T-helper 9 cell (primary cell): ENCODE measurements at places on chromosomes 5 and 9.

DNA sequence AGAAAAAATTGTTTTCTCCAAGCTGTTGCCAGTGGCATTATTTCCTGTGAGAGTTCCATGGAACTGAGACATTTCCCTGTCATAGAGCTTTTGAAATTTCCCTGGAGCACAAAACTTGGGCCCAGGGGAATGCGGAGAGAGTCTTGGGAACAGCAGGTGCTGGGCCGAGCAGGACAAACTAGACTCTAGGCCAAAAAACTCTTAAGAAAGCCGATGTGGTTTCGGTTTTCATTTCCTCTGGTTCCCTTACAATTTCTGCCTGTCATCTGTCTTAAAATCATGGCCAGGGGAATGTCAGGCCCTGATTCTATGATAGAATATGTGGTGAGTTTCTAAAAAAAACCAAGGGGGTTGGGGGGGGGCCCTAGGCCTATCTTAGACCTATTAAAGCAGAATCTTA is 4.6 kb downstream of the SLC35A4 start:
- DNase-seq, result no peak

DNA sequence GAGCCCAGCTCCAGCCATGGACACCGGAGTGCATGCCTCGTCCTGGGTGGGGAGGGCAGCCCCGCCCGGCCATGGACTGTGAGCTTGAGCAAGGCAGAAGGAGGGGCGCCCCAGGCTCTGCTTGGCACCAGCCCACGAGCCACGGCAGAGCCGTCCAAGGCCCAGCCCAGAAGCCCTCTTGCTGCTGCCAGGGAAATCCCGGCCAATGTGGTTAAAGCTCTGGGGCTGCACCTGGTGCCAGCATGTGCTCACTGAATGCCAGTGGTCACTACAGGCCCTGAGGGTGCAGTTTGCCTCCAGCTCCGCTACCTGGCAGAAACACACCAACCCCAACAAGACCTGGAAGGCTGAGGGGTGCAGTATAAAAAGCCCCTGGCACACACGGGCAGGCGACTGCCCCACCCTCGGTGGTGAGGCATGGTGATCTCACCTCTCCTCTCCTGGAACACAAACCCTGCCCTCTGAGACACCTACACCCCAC is 11.8 kb downstream of the BRD3 start:
- no peak for DNase-seq

DNA sequence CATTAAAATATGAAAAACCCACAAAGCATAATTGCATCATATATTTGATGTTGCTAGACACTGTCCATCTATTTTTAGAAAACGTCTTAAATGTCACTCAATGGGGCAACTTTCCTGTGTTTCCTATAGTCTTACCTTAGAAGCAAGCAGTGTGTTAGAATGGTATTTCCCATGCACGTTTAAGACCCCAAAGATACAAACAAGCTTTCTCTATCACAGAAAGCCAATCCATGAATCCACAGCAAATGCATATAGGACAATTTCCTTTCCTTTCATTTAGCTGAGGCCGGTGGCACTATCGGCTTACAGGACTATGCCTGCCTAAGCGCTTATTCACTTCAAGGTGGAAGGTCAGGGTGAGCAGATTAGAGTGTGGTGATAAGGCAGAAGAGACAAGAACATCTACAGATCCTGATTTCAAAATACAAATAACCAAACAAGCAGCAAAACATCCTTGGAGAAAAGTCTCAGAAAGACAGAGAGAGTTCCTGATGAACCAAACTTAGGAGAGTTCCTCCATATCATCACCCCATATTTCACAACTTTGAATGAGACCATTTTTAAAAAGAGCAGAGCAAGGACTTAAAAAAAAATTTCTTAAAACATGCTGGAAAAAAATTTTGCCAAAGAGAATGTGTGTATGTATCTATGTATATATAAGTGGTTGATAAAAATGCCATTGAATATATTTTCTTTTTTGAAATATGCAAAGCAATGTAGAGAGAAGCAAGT is 57.2 kb downstream of the MEF2C start:
- no peak for DNase-seq

DNA sequence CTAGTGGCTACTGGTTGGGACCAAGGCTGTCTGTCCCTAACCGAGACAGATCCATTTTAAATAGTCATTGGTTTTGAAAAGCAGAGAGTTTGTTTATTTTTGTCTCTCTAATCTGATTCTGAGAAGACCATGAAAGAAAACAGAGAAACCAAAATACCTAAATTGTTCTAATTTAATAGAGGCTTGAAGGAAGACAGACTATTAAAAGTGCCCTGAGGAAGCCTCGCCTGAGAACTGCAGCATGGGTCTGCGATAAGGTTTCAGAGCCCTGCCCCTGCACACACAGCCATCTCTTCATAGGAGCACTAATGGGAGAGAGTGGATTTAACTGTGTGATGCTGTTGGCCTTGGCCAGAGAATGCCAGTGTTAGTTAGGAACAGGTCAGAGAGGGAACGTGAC is 175.5 kb upstream of the SV2C start:
- DNase-seq, result no peak

DNA sequence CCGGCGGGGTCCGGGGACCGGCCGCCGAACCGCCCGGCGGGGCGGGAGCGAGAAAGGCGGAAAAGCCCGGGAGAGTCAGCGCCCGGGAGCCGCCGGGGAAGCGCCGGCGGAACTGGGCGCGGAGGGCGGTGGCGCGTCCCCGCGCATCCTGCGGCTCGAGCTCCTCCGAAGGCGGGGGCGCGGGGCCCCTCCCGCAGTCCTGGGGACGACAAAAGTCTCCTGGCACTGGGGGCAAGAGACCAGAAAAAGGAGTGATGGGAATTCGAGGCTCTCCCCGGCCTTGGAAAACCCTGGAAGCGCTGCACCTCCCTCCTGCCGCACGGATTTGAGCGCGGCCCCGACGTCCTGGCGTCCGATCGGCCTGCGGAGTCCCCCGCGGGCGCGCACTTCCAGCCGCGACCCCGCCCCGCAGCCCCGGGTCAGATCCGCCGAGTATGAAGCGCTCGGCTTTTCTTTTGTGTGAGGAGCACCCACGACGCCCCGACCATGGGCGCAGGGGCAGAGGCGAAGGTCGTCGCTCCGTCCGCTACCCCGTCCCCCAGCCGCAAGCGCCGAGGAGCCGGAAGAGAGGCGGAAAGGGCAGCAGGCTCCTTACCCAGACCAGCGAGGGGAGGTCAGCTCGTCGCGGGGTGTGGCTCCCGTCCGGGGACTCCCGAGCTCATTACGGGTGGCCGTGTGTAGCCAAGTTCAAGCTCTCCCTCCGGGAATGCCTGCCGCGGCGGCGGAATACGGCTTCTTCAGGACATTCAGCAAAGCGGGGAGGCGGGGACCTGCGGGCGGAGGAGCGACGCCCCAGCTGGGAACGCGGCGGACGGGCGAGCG is at the start of gene EPB41L4A:
Gene EPB41L4A (minus strand): TSS at position 114 of the 822 bp plus-strand sequence. CDS start 238 bp downstream, outside the sequence.
- DNase-seq, result no peak

GRCh38 chr5:32387211-32387610 is 57.3 kb downstream of the ZFR start:
- DNase-seq, result no peak

GRCh38 chr5:91438871-91439270 is 55.8 kb upstream of the ARRDC3 start:
- no peak for DNase-seq

DNA sequence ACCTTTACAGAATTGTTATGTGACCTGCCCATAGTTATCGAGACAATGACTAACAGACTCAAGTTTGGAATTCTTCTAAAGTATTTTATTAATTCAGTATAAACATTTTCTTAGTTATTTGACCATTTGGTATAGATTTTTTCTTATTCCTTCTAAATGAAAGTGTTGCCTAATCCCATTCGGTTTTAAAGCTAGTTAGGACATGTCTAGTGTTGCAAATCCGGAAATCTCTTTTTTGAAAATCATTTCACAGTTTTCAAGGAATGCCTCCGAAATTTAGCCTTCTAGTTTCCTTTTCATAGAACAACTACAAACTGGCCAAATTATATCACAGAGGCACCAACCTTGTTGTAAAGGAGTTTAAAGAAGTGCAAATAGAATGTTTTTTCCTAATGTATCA is 171.8 kb downstream of the XRCC4 start:
- no peak for DNase-seq

DNA sequence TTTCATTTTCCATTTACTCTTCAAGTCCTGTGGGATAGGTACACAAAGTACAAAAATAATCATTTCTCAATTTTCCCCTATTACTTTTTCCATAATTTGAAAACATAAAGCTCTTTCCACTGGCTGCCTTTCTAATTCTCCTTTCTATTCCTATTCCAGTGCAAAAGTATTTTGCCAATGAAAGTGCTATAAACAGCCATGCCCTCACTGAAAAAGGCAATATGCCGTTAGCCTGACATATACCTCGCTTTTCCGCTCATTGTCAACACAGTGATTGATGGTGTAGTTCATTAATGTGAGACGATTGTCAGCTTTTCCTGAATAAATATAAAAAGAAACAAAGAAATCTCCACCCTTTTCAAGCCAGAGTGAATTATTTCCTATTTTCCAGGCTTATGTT is 97.5 kb downstream of the EBF1 start:
- no peak for DNase-seq

DNA sequence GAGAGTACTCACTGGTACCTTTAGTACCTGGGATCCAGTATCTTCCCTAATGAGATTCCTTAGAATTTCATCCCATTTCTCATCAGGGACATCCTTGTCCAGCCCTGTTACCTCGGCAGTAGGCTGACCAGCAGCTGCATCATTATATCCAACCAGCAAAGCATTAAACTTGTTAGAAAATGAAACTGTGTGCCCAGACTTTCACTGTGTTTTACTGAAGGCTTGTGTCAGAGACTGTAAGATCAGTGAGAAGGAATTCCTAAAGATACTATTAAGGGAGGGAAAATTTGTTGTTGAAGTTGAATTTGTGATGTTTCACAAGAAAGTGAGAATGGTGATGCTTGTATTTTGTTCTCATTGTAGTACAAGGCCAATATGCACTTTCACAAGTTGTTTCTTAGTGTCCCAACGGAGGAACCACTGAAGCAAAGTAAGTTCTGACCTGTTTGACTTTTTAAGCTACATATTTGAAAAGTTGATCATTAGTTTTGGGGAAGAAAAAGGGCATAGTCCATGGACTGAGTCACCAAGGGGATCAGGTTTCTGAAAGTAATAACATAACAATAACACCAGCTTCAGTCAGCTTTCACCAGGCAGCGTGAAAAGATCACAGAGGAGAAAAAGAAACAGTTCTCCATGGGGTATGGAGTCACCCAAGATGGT is 48.8 kb downstream of the GRAMD2B start:
- DNase-seq, result no peak

DNA sequence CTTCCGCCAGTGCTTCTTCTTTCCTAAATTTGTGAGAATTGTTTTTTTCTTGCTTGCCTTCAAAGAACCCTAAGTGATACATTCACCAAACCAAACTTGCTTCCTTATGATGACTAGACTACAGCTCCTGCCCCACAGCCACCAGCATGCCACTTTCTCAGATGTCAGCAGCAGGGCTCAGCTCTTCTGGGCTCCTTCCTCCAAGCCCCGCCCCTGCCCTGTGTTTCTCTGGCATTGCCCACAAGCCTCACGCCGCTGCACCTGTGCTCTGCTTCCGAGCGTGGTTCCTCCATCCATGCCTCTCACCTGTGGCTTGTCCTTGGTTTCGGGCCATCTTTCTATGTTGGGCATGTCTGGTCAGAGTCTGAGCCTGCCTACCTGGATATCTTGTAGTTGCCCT is 10.6 kb downstream of the UNC5A start:
- no peak for DNase-seq

GRCh38 chr5:143673676-143674468 is 138.1 kb upstream of the HMHB1 start:
- DNase-seq, result no peak

GRCh38 chr9:8179381-8180053 is 379.9 kb upstream of the DMAC1 start:
- no peak for DNase-seq

GRCh38 chr5:16867577-16867953 is 68.5 kb downstream of the MYO10 start:
- DNase-seq, result no peak

- no peak for DNase-seq
Observed at GRCh38 chr9:99336531-99336930, 114.4 kb downstream of the SEC61B start.

GRCh38 chr9:23819403-23819802 is 6.6 kb downstream of the ELAVL2 start:
- DNase-seq, result no peak

DNA sequence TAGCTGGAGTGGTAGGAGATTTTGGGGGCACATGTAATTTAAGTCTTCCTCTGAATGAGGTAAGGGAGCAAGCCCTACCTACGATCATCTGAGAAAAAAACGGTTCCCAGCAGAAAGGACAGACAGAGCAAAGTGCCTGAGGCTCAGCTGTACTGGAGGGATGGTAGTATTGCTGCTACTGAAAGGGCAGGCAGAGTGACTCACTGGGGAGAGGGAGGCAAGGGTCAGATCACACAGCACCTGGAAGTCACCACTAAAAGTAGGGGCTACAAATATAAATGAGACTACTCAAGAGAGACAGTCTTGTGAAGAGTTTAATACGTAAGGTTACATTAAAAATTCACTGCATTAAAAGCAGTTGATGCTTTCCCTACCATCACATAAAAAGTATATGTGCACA is 75.9 kb downstream of the NFIB start:
- no peak for DNase-seq

DNA sequence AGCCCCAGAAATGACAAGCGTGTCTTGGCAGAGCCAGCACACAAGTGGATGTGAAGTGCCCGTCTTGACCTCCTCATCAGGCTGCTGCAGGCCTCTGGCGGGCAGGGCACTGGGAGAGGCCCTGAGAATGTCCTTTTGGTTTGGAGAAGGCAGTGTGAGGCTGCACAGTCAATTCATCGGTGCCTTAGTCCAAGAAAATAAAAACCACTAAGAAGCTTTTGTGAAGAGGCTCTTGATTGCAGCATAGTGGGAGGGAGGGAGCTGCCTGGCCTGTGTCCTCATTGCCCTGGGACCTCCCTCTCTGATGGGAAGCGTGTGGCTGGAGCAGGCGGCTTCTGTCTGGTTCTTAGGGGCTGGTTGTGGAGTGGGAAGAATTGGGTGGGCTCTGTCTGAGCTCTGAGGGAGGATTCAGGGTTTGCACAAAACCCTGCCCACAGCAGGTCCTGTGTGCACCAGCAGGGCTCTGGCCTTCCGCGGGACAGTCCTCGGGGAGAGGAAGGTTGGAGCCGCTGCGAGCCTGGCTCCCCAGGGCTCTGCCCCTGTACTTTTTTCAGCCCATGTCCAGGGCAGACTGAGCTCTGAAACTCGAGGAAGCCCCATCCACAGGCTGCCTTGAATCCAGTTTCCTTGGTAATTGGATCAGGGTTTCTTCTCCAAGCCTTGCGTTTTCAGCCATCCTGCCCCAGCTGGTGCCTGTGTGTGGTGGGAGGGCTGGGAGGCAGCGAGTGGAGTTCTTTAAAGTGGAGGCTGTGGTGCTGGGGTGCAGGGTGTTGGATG is 1.1 kb downstream of the HRCT1 start:
- no peak for DNase-seq
